ENCODE measurements at places on chromosomes 3 and 15.

DNA sequence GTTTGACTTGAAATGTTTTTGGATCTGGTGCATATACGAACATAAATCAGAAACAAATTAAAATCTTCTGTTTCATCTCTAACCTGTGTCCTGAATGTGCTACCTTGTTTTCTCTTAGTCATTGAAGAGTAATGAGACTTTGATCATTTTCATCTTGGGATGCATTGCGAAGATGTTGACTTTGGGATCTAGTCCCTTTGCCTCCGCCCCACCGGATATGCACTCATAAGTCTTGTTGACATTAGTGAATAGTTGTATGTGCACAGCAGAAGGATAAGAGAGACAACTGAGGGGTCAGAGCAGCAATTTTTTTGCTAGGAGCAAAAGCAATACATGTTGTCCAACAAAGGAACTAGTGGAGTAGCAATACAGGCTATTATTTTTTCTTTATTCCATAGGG, 35.9 kb upstream of the SPRED1 start:
- no peak for DNase-seq

- DNase-seq: no peak
Observed at GRCh38 chr15:72889545-72889944, 106.0 kb upstream of the ADPGK start.

DNA sequence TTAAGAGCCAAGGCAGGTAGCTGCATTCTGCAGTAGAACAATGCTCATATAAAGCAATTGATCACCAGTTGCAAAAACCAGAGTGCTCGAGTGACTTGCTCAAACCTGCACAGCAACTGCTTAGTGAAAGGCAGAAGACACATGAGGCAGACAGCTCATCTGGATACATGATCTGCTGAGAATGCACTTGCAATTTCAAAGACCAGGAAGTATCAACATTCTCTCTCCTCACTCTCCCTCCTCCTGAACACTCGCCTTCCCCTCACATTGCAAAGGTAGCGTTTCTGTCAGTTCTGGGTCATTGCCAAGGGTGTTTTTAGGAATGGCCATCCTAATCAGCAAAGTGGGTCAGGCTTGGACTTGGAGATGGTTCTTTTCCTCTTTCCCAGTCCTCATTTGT, 61.0 kb downstream of the BFSP2 start:
- DNase-seq: no peak

- no peak for DNase-seq
Observed at GRCh38 chr3:65348398-65348995, 660.7 kb upstream of the ADAMTS9 start.

DNA sequence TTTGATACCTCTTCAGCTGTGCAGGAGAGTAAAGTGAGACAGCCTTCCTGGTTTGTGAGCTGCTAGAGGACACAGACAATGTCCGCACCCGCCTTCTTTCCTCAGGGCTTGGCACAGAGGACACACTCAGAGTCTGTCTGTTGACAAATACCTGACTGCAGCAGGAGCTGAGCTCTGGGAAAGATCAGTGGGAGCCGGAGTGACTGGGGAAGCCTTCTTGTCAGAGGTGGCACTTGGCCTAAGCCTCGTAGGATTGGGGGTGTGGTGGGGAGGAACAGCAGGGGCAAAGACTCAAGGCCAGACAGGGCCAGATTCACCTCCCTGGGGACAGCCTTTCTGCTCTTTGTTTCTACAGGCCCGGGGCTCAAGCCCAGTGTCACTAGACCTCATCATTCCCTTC, 3.3 kb upstream of the IL17RC start:
- DNase-seq: no peak

- DNase-seq: no peak
Observed at GRCh38 chr3:49213998-49214397, 42.6 kb downstream of the KLHDC8B start.

DNA sequence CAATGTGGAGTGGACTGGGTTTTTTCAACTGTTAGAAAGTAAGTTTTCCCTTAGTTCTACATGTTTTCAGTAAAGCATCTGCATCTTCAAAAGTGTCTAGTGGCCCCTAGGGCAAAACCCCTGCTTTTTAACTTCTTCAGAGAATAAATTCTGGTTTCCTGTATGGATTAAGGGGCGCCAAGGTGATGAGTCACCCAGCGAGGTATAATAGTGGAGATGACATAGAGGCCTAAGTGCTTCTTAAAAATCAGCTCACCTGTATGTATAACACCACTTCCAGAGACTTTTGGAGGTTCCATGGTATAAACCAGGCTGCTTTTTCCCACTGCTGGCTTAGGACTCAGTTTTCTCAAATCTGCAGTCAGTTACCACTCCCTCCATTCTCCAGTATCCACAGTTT, 68.9 kb downstream of the SYN2 start:
- no peak for DNase-seq

- no peak for DNase-seq
Observed at GRCh38 chr3:86814918-86815655, 175.9 kb downstream of the VGLL3 start.

GRCh38 chr15:59063042-59063441, 41.9 kb upstream of the CCNB2 start:
- no peak for DNase-seq

- no peak for DNase-seq
Observed at GRCh38 chr3:16090706-16091105, 83.8 kb upstream of the GALNT15 start.

DNA sequence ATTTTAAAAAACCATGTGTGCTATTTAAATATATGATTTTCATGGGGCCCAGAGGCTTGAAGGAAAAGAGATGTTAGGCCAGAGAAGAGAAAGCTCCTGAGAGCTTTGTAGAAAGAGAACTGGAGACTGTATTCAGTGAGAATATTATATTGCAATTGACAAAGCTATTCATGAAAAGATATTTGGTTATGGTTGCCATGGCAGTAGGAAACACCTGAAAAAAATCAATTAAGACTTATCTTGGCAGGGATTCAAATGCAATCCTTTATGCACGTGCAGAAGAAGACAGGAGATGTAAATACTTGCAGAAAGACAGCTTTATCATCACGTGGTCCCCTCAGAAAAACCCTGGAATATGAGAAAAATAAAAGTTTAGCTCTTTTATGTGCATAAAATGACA, 636.0 kb upstream of the TBL1XR1 start:
- DNase-seq: no peak

GRCh38 chr3:145094355-145094941, 1066.5 kb downstream of the PLOD2 start:
- peak; percentile 10 for DNase-seq

DNA sequence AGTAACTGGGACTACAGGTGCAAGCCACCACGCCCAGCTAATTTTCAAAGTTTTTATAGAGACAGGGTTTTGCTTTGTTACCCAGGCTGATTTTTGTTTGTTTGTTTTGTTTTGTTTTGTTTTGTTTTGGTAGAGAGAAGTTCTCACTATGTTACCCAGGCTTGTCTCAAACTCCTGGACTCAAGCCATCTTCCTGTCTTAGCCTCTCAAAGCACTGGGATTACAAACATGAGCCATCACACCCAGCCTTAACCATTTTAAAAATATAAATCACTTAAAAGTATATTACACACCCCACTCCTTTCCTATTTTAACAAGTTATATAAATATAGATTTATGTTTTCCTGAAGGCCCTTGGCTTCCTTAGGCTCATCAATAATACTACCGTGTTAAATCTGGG, 6.5 kb upstream of the DYNC1LI1 start:
- DNase-seq: no peak

GRCh38 chr3:56911363-56911762, 109.6 kb upstream of the ARHGEF3 start:
- no peak for DNase-seq

- no peak for DNase-seq
Observed at GRCh38 chr15:39299486-39300267, 281.2 kb upstream of the THBS1 start.

DNA sequence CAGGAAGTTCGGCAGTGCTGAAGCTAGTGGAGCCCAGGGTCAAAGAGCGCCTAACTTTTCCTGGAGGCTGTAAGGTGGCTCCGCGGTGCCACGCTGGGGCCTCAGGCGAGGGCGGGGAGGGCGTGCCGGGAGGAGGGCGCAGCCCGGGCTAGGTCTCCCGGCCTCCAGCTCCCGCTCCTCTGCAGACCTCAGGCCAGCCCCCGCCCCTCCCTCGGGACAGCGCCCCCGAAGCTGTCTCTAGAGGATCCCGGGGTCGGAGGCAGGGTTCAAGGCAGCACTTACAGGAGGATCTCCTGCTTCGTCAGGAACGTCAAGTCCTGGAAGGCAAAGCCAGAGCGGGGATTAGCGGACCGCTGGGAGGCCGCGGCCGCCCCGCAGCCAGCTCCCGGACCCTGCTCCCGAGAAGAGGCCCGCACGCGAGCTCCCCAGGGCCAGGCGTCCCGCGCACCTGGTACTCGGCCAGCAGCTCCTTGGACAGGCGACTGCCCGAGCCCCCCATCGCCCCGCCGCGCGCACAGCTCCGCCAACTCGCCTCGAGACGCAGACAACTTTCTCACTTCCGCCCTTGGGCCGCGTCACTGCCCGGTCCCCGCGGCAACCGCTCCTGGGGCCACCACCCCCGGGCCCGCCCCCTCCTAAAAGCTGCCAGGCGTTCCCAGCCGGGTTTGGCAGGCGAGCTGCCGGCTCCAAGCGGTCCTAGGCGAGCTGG, at the start of gene CIB1:
Gene CIB1 (minus strand): TSS at position 555 of the 709 bp plus-strand sequence. CDS start 56 bp downstream, at position 499.
- peak; percentile 97 for DNase-seq

GRCh38 chr3:40828741-40829415, 304.1 kb downstream of the ZNF621 start:
- no peak for DNase-seq

- DNase-seq: no peak
Observed at GRCh38 chr3:181470349-181470748, 241.4 kb upstream of the SOX2 start.

- no peak for DNase-seq
Observed at GRCh38 chr3:42098171-42098570, 7.0 kb downstream of the TRAK1 start.

GRCh38 chr3:47291158-47291753, 8.5 kb downstream of the KLHL18 start:
- DNase-seq: no peak

GRCh38 chr3:43707266-43707665, 16.5 kb downstream of the ABHD5 start:
- no peak for DNase-seq

DNA sequence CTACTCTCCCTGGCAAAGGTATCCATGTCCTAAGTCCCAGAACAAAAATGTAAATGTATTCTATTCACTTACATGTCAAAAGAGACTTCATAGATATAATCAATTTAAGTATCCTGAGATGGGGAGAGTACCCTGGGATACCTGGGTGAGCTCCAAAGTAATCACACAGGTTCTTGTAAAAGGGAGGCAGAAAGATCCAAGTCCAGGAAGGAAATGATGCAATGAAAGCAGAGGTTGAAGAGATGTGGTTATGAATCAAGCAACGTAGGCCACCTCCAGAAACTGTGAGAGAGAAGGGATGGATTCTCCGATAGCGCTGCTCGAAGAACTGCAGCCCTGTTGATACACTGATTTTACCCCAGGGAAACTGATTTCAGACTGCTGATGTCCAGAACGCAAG, 93.9 kb upstream of the VGLL3 start:
- DNase-seq: no peak

GRCh38 chr3:196150481-196150880, 60.7 kb downstream of the ZDHHC19 start:
- no peak for DNase-seq

- no peak for DNase-seq
Observed at GRCh38 chr3:105387122-105387751, 20.5 kb downstream of the ALCAM start.

DNA sequence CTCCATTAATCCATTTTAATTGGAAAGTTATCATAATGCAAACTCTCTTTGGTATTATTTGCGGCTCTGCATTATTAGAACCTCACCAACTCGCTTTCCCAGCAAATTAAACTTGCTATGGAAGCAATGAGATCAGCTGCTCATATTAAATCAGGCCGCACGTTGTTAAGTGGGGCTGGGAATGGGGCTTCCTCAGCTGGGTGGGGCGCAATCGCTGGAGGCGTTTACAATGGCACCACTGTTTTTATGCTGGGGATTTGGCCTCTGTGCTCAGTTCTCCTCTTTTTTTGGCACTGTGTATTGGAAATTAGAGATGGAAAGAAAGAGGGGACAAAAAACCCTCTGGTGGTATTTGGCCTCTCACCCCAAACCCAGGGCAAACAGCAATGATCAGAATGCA, 72.2 kb downstream of the RPLP1 start:
- DNase-seq: no peak

DNA sequence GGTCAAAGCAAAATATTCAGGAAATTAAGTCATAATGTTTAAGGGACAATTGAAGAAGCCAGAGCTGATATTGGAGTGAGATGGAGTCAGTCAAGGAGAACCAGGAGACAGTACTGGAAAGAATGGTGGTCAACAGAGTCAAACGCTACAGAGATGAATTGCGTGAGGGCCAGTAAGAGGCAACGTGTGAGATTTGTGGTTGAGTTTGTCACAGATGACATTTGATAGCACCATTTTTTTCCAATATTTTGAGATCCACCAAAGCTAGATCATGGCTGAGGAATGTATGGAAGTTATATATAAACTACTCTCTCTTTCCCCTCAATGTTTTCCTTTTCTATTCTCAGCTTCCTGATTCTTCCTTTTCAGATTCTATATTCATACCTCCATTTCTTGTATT, 375.1 kb upstream of the ROBO2 start:
- no peak for DNase-seq
